ENCODE measurements at places on chromosomes 1 and 21.

- DNase-seq, result no peak
Measured at GRCh38 chr1:26388791-26389445, 16.4 kb upstream of the ZNF683 start.

DNA sequence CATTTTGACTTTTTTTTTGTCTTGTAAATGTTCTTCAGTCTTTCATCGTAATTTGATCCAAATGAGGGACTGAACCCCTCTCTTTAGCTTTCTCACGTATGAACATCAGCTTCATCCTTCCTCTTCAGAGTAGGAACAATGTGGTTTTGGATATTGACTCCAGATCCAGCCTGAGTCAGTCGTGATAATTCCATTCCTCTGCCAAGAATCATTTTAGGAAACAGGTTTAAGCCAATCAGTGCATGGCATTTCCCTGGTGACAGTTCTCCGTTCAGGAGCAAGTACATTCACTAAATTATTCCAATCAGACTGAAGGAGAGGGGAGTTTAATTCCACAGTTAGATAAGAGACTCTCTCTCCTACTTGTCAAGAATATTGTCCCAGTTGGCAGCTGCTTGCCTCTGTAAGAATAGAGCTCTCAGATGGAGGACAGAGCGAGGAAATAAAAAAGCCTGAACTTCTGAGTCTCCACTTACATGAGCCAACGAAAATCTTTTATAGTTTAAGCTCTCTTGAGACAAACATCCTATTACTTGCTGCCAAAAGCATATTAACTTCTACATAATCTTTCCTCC, 18.6 kb downstream of the RHOU start:
- no peak for DNase-seq

DNA sequence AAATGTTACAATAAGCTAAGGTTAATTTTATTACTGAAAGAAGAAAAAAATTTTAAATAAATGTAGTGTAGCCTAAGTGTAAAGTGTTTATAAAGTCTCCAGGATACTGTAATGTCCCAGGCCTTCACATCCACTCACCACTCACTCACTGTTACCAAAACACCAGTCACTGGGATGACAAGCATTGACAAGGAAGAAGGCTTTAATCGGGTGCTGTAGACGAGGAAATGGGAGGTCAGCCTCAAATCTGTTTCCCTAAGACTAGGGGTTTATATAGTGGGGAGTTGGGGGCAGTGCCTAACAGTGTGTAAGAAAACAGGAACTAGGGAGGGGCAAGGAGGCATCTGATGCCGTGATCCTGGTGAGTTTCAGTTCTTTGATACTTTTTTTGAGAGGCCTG, 69.4 kb downstream of the CHRM3 start:
- no peak for DNase-seq

DNA sequence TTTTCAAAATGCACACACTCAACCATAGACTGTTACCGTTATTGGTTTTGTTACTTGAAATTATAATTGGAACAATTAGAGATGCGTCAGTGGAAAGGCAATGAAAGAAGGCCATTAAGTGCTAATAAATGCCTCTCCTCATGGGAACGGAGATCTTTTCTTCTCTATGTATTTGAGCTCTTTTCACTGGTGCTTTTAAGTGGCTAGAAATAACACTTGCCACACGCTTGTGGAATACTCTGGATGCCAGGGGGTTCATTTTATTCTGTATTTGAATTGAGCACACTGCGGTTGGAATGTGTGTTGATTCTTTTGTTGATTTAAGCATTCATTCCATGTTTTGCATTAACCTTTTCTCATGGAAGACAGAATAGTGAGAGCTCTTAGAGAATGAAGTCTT, 68.4 kb downstream of the DNM3 start:
- DNase-seq, result no peak

- no peak for DNase-seq
Measured at GRCh38 chr21:35178827-35179226, 129.7 kb upstream of the RUNX1 start.

DNA sequence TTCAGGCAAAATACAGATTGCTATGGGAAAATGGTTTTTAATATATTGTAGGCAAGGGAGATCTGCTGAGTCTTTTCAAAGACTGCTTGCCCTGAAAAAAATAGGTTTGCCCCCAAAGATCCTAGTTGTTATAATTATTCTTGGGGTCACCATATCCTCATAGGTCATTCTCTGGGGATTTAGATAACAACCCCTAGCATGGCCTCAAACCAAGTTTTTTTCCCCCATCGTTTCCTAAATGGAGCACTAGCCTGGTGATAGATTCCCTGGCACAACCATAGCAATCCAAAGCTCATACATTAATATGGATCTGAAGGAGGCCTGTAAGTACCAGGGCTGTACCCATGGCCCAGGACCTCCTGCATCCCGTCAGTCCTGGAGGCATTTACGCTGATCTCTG, 315.2 kb downstream of the BACH1 start:
- no peak for DNase-seq

- DNase-seq, result no peak
Measured at GRCh38 chr1:22184892-22185612, 42.2 kb upstream of the WNT4 start.

DNA sequence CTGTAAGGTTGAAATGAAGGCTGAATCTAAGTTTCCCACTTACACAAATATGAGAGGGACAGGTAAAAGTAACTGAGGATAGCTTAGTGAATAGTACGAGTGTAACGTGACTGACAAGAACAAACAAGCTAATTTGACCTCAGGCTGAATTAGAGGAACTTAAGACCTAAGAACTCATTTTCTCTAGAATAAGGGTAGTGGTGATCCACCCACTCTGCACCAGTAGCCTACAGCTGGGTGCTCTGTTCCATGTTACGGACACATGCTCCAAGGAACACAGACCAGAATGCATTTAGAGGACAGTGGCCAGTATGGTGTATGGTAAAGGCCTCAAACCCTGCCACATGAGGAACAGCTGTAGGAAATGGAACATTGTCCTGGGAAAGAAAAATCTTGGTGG, 14.9 kb upstream of the TMEM9 start:
- no peak for DNase-seq

GRCh38 chr1:98674075-98674781, 12.7 kb downstream of the SNX7 start:
- DNase-seq, result no peak

GRCh38 chr1:229015806-229016205, 255.1 kb upstream of the RAB4A start:
- no peak for DNase-seq

DNA sequence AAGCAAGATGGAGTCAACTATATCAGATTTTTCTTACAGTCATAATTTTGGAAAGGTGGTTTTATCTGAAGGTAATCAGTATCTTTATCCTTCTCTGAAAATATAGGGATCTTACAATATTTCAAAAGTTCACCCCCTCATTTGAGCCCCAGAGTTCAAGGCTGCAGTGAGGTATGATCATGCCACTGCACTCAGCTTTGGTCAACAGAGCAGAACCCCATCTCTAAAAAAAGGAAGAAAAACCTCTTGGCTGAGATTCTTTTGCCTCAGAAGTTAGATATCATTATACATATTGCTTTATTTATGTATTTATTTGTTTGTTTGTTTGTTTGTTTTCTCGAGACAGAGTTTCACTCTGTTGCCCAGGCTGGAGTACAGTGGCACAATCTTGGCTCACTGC, 11.5 kb upstream of the RBBP5 start:
- DNase-seq, result no peak

- no peak for DNase-seq
Measured at GRCh38 chr1:215905493-215906115, 338.5 kb downstream of the KCTD3 start.

DNA sequence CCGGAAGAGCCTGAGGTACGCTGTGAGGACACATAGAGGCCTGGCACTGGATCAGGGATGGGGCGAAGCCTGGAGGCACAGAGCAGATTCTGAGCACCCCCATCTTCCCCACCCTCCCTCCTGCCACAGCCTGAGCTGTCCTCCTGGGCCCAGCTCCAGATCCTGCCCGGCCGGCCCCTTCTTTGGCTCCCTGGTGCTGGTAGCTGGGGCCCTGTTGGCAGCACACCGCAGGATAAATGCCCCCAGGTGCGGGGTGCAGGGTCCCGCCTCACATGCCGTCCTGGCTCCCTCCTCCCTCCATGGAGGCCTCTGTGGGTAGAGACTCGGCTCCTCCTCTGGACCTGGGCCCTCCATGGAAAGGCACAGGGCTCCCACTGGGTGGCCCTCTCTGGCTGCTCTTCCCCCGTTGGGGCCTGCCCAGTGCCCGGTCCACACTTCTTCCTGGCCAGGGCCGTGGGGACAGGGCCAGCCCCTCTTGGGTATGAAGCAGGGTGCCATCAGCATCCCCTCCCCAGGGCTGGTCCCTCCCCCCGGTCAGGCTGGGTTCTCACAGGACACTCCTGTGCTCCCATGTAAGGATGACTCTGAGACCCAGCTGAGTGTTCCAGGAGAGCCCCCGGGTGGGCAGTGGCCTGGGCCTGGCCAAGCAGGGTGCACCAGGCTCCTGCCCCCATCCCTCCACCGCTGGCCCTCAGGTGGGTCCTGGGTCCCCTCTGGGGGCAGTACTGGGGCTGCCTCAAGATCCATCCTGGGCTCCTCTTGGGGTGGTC, 1.1 kb upstream of the OBSCN start:
- peak; percentile 58 for DNase-seq

DNA sequence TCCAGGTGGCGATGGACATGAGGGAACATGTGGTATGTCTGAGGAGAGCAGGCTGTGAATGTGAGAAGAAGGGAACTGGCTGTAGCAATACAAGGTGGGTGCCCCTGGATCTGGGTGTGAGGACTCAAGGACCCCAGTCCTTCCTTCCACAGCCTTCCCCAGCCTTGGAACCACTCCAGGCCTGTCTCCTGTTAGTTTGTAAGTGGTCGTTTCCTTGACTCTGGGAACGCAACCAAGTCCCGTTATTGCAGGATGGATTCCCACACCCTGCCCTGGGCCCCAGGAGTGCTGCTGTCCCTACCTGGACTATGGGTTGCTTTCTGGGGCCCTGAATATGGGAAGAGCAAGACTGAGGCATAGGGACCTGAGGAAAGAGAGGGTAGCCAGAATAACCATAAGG, 47.2 kb upstream of the VANGL1 start:
- DNase-seq, result no peak

DNA sequence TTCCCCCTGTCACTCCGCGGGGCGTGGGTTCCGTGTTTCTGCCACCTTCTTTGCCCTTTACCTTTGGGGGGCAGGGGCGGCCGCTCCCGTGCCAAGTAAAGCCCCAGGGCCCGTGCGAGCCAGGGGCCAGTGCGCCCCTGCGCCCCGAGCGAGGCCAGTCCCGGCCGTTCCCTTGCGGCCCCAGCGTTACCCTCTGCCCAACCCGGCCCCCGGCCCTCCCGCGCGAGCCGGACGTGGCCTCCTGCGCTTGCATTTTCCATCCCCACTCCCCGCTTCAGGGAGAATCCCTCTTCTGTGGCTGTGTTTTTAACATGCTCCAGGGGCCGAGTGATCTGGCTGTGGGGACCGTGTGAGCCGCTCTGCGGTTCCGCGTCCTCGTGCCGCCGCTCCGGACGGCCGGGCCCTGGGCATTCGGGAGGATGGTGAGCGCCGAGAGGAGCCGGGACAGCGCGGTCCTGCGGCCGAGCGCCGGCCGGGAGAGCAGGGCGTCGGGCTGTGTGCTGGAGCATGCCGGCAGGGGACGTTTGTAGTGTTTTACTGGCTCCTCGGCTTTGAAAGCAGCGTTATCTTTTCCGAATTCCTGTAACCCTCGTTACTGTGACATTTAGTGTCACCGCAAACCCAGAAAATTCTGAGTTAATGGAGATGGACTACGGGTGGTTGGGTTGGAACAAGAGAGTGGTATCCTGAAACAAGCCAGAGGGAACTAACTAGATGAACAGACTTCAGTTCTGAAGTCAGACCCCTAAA, 1.0 kb downstream of the GALNT2 start:
- no peak for DNase-seq

GRCh38 chr1:156155756-156156510, 2.5 kb downstream of the SEMA4A start:
- no peak for DNase-seq

GRCh38 chr1:29827801-29828525, 591.6 kb downstream of the PTPRU start:
- peak; percentile 44 for DNase-seq

DNA sequence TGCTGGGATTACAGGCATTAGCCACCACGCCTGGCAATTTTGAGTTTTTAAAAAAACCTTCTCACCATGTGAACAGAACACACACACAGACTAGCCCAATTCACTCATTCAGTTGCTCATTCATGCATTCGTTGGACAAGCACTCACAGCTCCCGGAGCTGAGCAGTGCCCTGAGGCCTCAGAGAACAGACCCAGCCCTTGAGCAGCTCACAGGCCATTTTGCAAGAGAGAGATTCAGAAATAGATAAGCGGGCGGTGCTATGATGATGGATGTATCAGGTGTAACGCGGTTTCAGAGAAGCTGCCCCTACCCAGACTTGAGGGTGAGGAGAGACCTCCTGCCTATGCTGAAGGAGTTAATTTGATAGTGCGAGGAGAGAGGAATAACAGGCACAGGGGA, 18.6 kb downstream of the PTAFR start:
- DNase-seq, result no peak

GRCh38 chr1:62906428-62906886, 122.5 kb downstream of the ATG4C start:
- DNase-seq, result no peak

- no peak for DNase-seq
Measured at GRCh38 chr1:157724537-157725220, 24.1 kb upstream of the FCRL3 start.

DNA sequence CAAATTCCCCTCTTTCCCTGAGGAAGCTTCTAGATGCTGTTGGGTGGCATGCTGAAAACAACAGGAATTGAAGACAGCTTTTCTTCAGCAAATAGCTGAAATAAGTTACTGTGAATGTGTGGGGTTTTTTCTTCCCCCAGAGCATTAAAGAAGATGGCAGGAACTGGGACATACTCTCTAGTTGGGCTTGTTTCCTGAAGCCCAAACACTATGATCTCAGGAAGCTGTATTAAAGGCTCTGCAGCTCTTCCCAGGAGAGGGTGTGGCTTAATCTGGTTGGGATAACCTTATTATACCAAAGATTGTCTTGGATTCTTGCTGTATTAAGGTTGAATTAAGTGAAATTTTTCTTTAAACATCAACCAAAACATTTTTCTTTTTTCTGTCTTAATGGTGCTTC, 64.9 kb upstream of the LMO4 start:
- no peak for DNase-seq

DNA sequence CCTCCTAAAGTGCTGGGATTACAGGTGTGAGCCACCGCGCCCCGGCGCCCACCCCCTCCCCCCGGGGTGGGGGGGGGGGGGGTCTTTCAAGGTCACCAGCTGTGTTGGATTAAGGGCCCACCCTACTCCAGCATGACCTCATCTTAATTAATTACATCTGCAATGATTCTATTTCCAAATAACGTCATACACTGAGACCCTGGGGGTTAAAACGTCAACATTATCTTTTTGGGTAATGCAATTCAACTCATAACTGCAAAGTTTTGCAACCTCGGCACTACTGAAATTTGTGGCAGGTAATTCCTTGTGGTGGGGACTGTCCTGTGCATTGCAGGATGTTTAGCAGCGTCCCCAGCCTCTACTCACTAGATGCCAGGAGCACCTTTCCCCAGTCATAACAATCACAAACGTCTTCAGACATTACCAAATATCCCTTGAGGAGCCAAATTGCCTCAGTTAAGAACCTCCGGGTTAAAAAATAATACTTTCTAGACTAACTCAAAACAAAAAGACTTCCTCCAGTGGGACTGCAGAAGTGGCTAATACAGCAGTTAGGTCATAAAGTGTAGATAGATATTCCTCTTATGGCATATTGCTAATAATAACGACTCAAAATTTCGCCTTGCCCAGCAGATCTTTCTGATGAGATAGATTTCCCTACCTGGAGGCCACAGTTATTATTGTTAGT, 233.0 kb upstream of the KAZN start:
- no peak for DNase-seq

- DNase-seq, result no peak
Measured at GRCh38 chr1:72119491-72119890, 162.8 kb downstream of the NEGR1 start.

- no peak for DNase-seq
Measured at GRCh38 chr1:145778146-145778540, 45.8 kb downstream of the RNF115 start.

All from left forelimb (tissue), 1 donor.